Fibroblast of upper back skin (primary cell): ENCODE measurements at places on chromosomes 13 and 19.

- DNase-seq = peak; percentile 73
Observed at GRCh38 chr19:41226053-41226873, 7.2 kb downstream of the AXL start.

GRCh38 chr13:32639502-32640105, 53.4 kb downstream of the PDS5B start:
- peak; percentile 62 for DNase-seq

GRCh38 chr19:11986754-11987153, 21.9 kb downstream of the ZNF763 start:
- DNase-seq = no peak

- DNase-seq = no peak
Observed at GRCh38 chr13:19089315-19089714, 92.3 kb downstream of the TUBA3C start.

- DNase-seq = peak; percentile 65
Observed at GRCh38 chr13:39144941-39145533, 106.8 kb downstream of the NHLRC3 start.

- DNase-seq = no peak
Observed at GRCh38 chr13:39770221-39771090, 115.0 kb downstream of the COG6 start.

DNA sequence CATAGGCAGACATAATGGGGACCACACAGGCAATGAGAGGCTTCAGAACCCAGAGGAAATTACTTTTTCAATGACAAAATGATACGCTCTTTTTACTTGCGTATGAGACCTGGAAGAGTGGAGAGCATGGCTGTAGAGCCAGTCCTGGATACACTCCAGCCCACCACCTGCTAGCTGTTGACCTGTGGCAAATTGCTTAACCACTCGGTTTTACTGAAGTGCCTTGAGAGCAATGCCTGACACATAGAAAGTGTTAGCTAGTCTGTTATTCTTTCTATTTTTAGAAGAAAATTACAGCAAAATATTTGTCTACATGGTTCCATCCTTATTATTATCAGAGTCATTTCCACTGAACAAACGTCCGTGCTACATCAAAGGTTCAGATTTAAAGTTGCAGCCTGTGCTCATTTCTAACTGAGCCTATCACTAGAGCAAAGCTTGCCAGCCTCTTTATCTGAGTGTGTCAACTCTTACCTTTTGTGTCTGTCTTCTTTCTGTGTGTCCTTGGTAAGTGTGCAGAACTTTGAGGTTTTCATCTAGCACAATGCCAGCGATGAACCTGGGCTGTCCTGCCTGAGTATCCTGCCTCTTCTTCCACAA, 9.6 kb upstream of the GPR183 start:
- no peak for DNase-seq

- DNase-seq = peak; percentile 79
Observed at GRCh38 chr13:98492335-98493041, 84.4 kb downstream of the STK24 start.

- no peak for DNase-seq
Observed at GRCh38 chr13:44622261-44622660, 46.1 kb upstream of the TSC22D1 start.

GRCh38 chr19:9060564-9061340, 26.1 kb upstream of the OR1M1 start:
- no peak for DNase-seq

DNA sequence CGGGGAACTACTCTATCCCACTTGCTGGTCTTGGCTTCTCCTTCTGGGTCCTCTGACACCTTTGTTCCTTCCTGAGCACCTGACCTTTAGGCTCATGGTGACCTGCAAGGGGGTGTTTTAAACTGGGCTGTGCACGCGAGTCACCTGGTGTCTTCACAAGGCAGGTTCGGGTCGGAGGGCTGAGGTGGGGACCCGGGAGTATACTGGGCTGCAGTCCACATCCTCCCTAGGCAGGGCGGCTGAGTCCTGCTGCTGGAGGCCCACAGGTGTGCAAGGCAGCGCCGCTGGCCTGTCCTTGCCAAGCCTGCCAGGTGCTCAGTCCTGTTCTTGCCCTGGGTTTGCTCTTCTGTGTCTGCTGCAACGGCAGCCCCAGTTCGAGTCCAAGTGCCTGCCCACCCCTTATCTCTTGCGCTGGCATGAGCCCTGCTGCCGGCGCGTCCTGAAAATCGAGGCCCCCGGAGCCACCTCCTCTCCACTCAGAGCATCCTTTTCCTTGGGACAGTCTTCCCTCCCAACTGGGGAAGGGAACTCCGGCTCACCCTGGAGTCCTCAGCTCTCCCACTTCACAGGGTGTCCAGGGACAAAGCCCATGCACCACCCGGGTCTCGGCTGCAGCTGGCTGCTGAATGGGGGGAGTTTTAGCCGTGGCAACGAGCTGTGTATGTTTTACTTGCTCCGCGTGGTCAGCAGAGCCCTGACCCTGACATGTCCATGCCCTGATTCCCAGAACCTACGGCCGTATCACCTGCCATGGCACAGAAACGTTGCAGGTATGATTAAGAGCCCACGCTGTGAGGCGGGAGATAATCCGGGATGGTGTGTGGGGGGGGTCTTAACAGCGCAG, 193.5 kb downstream of the TEX29 start:
- DNase-seq = no peak

DNA sequence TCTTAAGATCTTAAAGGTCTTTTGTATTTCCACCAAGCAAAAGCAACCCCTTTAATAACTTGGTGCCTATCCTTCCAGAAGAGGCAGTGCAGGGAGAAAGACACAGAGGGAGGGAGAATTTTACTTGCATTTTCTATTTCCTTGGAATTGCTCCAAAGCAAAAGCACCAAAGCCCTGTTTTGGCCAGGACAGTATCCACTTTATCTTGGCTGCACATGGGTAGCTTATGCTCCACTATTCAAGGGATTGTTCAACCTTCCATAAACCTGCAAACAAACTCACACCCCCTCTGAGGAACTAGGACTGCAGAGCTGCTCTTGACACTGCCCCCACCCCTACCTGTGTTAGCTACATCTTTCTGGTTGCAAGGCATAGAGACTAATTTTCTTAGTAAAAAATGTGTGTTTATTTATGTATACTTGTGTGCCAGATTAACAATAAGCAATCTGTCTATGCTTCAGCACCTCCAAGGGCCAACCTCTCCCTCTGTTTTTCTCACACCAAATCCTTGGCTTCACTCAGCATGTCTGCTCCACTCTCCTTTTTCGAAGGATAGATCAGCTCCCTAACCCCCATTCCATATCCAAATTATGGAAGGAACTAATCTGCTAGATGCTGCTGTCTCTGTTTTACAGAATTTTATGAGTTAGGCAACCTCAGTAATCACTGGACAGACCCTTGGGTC, 68.1 kb upstream of the KLF12 start:
- DNase-seq = peak; percentile 19

- no peak for DNase-seq
Observed at GRCh38 chr13:41122838-41123237, 9.8 kb downstream of the KBTBD6 start.

DNA sequence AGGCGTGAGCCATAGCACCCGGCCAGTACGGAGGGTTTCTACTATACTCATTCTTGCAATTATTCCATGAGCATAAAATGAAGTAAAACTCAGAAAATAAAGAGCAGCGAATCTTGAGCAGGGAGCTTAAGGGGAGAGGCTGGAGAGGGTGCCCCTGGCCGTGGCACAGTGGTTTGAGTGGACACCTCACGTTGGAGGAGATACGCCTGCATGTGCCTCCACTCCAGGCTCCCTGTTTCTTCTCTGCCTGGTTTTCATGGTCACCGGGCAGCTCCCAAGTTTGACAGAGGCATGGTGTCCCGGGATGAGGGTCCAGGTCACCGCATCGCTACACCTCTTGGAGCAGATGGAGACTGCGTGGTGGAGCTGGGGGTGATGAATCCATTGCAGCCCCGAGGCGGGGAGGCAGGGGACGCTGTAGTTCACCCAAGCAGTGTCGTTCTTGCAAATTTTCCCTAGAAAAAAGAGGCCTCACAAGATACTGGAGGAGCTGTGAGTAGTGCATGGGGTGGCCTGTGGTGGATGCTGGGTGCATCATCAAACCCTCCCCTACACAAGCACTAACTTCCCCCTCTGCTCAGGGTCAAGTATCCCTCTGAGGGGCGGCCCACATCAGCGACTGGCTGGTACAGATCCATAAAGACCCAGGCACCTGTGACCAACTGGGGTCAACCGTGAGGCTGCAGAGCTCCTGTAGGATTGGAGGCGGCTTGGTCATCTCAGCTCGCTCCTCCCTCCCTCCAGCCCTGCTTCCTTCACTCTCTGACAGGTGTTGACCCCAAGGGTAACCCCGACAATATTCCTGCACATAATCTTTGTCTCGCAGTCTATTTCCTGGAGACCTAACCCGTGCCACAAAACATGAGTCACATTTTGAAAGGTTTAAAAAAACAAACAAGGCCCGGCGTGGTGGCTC, 3.6 kb upstream of the MIER2 start:
- no peak for DNase-seq

DNA sequence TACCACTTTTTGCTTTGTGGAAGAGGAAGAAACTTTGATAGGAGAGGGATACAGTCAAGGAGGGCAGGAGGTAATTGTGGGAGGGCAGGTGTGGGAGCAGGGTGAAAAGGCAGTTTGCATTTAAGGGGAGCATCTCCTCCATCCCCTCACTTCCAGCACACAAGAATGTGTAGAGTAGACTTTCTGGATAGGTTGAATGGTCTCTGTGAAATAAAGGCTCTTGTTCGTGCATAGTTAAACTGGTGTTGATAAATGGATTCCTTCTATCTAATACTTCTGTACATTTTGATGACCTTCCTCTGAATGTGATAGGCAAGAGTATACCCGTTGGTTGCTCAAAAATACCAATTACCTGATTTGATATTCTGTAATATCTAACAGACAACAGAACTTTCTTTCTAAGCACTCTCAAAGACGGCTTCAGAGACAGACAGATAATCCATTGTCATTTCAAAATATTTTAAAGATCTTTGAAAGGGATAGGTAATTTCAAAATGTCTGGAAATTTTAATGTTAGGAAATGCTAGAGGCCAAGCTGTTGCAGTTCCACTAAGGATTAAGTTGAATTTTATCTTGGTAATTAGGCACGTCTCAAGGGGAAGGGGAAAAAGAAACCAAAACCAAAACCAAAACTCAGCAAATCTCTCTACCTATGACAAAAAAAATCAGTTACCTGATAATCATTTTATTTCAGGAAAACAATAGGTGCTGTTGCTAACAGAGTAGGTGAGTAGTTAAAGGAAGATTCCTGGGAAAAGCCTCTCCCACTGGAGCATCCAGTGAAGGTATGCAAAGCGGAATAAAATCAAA, 302.6 kb downstream of the COG6 start:
- no peak for DNase-seq

DNA sequence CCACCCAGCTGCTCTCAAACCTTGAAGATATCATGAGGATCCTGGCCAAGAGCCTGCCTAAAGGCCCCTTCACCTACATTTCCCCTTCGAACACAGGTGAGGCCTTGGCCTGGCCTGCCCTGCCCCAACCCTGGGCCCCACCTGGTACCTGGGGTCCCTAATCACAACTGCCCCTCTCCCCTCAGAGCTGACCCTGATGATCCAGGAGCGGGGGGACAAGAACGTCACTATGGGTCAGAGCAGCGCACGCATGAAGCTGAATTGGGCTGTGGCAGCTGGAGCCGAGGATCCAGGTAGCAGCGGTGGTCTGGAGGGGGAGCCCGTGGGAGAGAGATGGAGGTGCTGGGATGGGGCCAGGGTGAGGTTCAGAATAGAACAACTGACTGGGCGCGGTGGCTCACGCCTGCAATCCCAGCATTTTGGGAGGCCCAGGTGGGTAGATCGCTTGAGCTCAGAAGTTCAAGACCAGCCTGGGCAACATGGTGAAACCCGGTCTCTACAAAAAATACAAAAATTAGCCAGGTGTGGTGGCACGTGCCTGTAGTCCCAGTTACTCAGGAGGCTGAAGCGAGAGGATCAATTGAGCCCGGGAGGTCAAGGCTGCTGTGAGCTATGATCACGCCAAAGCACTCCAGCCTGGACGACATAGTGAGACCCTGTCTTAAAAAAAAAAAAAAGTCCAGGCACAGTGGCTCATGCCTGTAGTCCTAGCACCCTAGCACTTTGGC, 17.5 kb downstream of the DDX39A start:
- no peak for DNase-seq

DNA sequence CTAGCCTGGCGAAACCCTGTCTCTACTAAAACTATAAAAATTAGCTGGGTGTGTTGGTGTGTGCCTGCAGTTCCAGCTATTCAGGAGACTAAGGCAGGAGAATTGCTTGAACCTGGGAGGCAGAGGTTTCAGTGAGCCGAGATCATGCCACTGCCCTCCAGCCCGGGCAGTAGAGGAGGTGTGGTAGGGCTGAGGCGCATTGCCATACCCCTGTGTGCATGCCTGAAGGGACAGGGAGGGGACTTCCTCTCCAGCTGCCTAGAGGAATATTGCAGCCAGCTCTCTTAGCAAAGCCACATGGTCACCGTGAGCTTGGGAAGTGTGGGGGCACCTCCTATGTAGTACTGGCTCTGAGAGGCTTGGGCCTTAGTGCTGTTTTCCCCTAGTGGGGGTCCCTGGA, 29.2 kb upstream of the PEPD start:
- DNase-seq = no peak

DNA sequence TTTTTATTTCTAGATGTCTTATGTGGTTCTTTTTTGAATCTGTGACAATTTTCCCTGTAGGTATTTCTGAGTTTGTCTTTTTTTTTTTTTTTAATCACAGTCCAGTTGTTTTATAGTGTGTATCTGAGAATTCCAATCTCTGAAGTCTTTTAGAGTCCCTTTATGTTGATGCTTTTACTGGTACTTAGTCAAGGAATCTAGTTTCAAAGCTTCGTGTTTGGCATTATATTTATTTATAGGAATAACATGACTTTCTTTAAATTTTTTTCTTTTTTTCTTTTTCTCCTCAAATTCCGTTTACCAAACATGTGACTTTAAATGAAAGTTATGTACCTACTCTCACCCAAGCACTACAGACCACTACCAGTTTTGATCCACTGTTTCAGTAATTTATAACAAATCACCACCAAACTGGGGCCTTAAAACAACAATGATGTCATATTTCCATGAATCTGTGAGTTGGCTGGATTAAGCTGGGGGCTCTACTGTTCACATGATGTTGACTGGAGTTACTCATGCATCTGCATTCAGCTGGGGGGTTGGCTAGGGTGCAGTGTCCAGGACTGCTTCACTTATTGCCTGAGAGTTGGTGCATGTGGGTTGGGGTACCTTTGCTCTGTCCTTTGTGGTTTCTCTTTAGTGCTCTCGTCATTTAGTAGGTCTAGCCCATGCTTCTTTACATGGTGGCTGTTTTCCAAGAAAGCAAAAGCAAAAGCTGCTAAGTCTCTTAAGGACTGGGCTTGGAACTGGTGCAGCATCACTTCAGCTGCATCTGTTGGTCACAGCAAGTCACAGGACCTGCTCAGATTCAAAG, 22.3 kb downstream of the KCTD4 start:
- DNase-seq = peak; percentile 84

DNA sequence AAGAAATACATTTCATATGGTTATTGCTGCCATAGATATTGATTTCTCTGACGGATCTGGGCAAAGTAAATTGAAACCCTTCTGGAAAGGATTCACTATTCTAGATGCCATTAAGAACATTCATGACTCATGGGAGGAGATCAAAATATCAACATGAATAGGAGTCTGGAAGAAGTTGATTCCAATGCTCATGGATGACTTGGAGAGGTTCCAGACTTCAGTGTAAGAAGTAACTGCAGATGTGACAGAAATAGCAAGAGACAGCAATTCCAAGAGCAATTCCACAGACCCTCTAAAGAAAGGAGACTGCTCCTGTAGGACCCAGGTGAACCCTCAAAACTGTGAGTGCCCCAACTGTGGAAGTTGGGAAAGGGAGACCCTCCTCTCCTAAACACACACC, 30.9 kb upstream of the KCTD12 start:
- DNase-seq = peak; percentile 73
